Stimulated activated CD8-positive, alpha-beta memory T cell treated with anti-CD3 and anti-CD28 coated beads, Interleukin-12 subunit alpha, Interleukin-12 subunit beta, amount 100 ng/mL, for 4 hours (primary cell): ENCODE measurements at places on chromosomes 3 and 15.

- DNase-seq: no peak
Measured at GRCh38 chr15:58021332-58022230, 43.9 kb downstream of the ALDH1A2 start.

DNA sequence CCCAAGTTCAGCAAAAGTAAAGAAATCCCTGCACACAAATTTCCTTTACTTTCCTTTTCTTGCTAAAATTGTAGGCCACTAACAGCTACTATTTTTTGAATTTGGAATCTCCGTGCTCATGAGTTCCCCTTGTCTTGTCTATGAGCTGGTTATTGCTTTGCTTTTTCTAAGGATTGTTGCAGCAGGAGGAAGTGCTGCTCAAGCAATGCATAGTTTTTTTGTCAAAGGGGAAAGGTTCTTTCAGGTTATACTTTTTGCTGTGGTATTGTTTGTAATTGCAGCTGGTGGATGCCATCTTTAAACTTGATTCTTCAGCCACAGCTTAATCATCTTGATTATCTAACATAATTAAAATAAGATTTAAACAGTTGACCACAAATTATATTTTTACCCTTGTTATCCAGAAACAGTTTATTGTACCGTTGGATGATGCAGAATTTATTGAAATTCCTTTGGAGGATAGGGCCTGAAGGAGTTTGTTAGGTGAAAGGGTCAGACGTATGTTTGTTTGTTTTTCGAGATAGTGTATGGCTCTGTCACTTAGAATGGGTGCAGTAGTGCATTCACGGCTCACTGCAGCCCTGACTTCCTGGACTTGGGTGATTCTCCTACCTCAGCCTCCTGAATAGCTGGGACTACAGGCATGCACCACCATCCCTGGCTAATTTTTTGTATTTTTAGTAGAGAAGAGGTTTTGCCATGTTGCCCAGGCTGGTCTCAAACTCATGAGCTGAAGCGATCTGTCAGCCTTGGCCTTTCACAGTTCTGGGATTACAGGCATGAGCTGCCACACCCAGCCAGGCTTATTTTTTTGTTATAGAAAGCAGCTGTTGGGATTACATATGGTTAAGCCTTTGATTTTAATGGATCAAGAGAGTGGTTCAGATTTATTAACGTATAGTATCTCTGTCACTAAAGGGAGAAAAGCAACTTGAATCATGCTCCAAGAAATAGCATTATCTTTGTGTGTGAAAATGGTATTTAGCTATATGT lies 11.7 kb downstream of the MGA start:
- no peak for DNase-seq

GRCh38 chr3:106403371-106404145 lies 534.7 kb upstream of the CBLB start:
- DNase-seq: no peak

- DNase-seq: no peak
Measured at GRCh38 chr15:58081456-58081855, 15.9 kb upstream of the ALDH1A2 start.

- DNase-seq: no peak
Measured at GRCh38 chr15:79372428-79372827, 59.7 kb upstream of the MINAR1 start.

DNA sequence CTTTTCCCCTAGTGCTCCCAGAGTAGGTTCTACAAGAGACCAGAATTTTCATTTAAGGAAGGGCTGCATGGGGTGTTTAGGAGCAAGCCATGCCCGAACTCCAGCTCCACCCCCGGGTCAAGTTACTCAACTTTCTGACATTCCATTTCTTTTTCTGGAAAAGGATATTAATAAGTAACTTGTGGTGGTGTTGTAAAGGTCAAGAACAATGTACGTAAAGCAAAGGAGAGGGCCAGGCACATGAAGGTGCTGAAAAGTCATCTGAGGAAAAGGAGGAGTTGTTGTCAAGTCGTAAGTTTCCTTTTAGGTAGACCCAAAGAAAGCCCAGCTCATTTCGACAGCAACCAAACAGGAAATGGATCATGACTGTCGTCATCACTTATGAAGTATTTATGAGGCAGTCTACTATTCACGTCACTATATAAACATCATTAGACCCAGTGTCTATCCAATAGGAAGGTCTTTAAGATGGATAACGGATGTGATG lies 319.6 kb upstream of the IL12A start:
- no peak for DNase-seq

DNA sequence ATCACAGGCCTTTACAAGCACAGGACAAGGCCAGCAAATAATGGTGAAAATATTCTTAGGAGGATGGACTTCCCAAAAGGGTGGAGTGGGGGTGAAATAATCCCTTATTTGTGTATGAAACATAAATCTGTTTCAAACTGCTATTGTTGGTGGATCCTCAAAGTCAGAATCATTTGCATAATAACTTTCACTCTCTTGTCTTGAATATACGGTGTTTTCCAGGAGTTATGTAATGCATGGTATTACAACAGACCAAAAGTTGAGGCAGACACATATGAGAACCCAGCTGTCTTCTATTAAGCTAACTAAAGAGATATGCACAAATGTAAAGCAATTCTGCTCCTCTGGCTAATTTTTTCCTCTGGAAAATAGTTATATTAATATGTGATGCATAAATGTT lies 57.7 kb downstream of the PRTG start:
- no peak for DNase-seq

DNA sequence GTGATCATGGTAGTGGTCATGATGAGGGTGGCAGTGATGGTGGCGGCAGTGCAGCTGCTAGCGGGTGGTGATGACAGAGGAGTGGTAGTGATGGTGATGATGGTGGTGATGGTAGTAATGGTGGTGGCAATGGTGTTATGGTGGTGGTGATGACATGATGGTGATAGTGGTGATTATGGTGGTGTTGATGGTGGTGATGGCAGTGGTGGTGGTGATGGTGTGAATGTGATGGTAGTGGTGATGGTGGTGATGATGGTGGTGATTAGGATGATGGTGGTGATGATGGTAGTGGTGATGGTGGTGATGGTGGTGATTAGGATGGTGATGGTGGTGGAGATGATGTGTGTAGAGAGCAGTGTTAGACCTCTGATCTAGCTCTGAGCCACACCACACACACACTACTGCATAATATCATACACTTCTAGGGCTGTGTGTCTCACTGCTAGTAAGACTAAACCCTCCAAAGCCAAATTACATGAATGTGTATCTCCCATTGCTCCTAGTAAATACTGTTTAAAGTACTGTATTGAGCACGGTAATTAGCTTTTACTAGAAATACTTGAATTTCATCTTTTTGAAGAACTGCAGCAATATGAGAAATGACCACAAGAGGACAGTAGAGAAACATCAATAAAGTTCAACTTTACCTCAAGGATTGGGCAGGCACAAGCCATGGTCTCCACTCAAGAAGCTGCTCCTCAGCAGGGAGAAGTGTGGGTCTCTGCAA lies 28.8 kb downstream of the TMED3 start:
- DNase-seq: no peak

DNA sequence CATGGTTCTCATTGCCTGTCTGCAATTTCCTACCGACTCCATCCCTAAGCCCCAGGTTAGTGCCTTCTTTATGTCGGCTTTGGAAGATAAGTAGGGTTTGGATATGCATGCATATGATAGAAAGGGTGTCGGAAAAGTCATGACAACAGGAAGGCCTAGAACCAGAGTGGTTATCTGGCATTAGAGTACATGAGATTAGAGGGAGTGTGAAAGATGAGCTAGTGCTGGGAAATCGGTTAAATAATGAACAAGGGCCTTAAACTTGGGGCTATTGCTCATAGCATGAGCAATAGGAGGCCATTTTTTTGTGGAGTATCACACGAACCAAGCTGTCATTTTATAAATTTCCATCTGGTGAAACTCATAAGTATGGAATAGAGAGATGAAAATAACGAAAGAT lies 54.0 kb upstream of the LPP start:
- DNase-seq: no peak

DNA sequence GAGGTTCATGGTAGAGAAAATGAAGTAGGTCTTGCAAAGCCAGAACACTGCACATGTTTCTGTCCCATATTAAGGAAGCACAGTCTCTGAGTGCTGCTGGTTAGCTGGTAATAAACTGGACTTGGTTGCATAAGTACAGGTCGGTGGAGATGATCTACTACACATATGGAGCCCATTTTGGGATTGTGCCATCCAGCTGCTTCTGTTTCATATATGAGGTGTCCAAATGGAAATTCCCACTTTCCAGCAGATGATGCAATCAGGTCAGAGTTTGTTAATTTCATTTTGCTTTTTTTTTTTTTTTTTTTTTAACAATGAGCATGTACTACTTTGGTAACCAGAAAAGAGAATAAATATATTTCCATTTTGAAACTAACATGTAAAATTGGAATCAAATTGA lies 122.6 kb downstream of the SATB1 start:
- no peak for DNase-seq

GRCh38 chr15:68114356-68114755 lies 60.2 kb downstream of the PIAS1 start:
- no peak for DNase-seq

GRCh38 chr3:130671545-130672312 lies 74.9 kb downstream of the PIK3R4 start:
- no peak for DNase-seq

GRCh38 chr3:157488144-157488543 lies 15.1 kb downstream of the VEPH1 start:
- DNase-seq: no peak

GRCh38 chr3:48595075-48595525 lies at the start of gene COL7A1:
COL7A1 (minus strand) TSS chr3:48595329; CDS start chr3:48595159, 170 bp downstream.
- DNase-seq: no peak

GRCh38 chr15:40549894-40550293 lies 14.9 kb downstream of the CCDC32 start:
- DNase-seq: no peak

DNA sequence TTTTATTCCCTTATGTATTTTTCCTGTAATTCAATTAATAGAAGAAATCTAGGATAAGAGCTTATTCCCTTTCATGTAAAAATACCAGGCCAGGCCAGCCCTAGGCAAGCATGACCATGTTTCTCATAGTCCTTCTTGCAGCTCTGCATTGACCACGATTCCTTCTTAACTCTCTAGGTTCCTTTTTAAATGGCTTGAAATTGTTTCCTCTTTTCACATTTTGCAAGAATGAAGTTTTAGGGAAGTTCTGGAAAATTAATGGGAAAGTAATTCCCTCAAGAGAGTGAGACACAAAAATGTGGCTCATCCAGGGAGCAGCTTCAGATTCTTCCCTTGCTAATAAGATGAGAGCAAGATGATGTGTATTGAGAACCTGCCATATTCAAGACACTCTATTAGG lies 116.5 kb upstream of the FGF7 start:
- no peak for DNase-seq

DNA sequence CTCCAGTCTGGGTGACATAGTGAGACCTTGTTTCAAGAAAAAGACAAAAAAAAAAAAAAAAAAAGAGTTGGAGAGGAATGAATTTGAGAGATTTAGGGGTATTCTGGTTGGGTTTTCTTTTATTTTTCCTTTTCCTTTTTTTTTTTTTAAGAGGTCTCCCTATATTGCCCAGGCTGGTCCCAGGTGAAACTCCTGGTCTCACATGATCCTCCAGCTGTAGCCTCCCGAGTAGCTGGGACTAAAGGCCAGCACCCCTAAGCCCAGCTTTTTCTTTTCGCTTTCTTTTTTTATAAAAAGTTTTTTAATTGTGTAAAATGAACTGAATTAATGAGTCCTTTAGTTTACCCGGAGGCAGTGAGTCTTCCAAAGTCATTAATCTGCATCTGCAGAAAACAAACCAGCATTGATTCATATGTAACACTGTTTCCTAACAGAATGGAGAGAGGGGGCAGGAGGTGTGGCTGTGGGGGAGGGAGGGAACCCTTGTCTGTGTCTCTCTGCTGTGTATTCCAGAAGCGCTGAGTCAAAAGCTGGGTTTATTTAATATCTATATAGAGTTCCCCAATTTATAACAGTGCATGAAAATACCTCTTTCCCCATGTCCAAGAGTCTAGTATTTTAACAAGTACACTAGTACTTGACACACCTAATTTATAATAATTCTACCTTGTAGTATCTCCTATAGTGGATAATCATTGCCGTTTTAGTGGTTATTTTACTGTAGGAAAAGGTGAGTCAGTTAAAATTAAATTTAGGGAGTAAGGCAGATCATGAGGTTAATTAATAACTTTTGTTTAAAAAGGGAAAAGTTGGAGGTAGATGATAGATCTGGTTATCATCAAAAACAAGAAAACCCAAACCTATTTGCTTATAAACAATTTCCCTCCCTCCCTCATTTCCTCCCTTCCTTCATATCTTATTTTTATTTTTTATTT lies 2.6 kb upstream of the DPPA4 start:
- no peak for DNase-seq

DNA sequence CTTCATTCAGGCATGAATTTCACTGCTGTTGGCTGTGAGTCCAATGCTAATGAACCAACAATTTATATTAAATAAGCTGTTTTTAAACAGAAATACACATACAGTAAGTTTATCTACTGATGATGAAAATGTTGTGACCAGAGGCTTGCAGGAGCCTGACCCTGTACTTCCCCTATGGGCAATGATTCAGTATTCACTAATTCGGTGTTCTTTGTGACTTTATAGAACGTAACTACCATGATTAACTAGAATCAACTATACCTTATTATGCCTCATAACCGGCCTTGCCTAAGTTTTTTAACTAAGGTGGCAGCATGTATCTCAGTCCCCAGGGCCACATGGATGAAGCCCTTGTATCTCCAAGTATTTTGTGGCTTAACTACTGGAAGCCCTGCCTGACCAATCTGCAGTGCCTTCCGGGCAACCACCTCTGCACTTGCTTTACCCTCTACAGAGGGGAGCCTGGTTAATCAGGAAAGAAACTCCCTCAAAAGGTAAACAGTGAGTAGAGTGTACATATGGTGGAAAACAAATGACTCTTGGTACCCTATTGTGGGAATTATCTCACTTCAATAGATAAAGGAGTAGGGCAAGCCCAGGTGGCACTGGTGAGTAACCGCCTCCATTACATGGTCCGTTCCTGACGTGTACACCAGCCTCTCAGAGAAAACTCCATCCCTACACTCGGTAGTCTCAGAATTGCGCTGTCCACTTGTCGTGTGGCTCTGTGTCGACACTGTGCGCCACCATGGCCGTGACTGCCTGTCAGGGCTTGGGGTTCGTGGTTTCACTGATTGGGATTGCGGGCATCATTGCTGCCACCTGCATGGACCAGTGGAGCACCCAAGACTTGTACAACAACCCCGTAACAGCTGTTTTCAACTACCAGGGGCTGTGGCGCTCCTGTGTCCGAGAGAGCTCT lies 11.6 kb upstream of the CLDN18 start:
- no peak for DNase-seq

- no peak for DNase-seq
Measured at GRCh38 chr3:161035711-161036110, 69.4 kb downstream of the B3GALNT1 start.

- DNase-seq: no peak
Measured at GRCh38 chr3:125123451-125124305, 67.9 kb upstream of the HEG1 start.
